ENCODE measurements at places on chromosomes 5 and 9.

DNA sequence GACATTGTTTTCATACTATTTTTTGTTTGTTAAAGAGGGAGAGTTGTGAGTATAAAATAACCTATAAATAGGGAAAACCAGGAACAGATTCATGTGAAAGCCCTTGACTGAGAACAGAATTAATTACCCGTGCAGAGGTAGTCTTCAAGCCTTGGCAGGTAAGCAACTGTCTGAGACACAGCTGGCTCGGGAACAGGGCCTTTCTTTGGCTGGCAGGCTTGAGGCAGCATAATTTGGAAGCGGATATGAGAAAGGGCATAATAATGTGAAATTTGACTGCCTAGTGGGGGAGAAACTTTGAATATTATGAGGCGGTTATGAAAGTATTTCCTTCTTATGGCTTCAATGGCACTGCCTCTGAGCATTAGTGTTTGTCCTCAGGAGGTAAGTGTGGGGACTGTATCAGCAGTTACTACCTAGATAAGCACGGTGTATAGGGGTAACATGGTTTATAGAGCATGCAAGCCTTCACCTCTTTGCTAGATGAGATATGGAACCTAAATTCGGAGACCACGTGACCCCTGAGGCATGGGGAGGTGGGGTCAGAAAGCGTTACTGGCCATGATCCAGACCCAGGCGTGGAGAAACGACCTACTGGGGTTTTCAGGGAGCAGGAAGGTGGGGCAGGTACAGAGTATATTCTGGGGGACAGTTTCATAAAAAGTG is 210.2 kb upstream of the GAS1 start:
- no peak for DNase-seq

DNA sequence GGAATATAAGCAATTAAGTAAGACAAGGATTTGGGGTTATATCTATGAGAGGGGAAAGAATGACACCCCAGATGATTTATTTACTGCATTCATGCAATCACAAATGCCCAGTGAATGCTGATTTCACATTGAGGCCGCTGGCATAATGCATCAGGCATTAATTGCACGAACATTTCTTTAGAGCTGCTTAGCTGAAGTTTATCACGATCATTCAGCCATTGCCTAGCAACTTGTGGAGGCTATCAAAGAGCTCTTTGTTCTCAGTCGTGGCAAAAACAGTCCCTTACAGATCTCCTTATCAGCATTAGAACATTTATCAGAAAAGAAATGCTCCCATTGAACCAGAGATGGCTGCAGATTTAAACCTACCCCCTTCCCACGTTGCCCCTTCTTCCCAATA is 88.7 kb upstream of the PRRC1 start:
- DNase-seq, result no peak

- DNase-seq, result no peak
These were observed 125.5 kb downstream of the DIRAS2 start for GRCh38 chr9:90517103-90517502.

DNA sequence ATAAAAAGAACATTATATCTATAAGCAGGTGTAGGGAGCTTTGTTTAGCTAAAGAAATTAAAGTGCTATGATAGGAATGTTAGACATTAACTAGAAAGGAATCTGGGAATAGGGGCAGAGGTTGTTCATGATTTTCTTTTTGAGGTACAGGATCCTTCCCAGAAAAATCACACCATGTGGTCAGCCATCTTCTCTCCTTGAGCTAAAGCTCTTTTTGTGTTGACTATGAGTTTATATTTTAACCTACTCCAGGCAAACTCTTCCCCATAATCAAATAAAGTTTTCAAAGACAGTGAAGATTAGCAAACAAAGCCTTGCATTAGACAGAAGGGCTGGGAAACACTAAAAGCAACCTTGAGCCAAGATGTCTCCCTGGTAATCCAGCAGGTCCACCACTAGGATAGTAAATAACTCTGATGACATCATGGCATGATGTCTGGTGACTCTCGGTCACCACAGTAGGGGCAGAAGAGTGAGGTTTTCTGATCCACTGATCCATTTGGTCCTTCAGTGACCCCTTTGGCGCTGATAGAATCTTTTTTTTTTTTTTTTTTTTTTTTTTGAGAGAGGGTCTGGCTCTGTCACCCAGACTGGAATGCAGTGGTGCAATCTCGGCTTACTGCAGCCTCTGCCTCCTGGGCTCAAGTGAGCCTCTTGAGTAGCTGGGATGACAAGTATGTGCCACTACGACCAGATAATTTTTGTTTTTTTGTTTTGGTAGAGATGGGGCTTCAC is 30.6 kb upstream of the IL6ST start:
- DNase-seq, result no peak

GRCh38 chr9:95820074-95820473 is 55.4 kb upstream of the ERCC6L2 start:
- no peak for DNase-seq

GRCh38 chr9:129412814-129413536 is 207.9 kb downstream of the C9orf50 start:
- DNase-seq, result peak; percentile 69

DNA sequence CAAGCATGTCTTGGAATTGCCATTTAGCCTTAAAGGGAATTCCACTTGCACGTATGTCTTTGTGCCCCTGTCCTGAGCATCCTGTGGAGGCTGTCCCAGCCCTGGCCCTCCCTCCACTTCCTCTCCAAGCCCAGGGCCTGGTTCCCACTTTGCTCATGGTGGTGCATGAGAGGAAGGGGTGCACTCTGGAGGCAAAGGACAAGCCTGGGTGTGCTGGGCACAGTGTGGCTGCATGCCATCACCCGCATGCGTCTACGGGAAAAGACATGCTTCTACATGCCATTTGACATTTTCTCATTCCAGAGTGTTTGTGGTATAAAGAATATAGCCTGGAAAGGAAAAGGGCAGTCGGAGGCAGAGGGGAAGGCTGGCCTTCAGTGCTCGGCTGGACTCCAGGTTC is 7.2 kb upstream of the IRX2 start:
- DNase-seq, result no peak

GRCh38 chr5:142602720-142603245 is 83.1 kb downstream of the FGF1 start:
- no peak for DNase-seq

All from D341Med (cell line).